ENCODE measurements at places on chromosomes 4 and X.
A peak's percentile ranks its signal among the peaks of the same experiment; 100 is the strongest.

GRCh38 chr4:149927514-149927913 is 111.9 kb upstream of the IQCM start:
- DNase-seq, result no peak

- DNase-seq, result no peak
Measured at GRCh38 chrX:147173594-147173993, 359.1 kb upstream of the CXorf51A start.

DNA sequence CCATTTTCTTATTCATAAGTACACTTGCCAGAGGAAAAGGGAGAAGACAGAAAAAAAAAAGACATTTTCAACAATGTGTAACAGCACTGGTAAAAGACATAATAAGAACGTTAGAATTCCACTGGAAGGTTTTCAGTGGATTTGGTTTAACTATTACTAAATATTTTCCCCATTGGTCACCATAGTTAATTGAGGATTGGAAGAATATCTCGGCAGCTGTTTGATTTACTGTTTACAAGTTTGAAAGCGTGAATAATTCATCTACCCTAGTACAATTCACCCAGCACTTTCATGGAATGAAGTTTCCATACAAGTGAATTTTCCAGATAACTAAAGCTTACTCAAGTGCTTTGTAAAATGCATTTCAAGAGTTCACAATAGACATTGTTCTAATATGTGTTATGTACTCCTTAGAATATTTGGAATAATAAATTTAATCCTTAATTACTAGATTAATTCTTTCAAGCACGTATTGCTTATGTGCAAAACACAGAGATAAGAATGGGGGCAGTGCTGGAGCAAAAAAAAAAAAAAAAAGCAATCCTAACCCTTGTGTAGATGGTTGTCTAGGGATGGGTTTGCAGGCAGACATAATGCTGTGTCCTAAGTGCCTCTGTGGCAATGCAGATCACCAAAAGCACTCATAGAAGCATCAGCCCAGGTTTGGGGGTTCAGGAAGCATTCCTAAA is 57.1 kb downstream of the ENPEP start:
- no peak for DNase-seq

DNA sequence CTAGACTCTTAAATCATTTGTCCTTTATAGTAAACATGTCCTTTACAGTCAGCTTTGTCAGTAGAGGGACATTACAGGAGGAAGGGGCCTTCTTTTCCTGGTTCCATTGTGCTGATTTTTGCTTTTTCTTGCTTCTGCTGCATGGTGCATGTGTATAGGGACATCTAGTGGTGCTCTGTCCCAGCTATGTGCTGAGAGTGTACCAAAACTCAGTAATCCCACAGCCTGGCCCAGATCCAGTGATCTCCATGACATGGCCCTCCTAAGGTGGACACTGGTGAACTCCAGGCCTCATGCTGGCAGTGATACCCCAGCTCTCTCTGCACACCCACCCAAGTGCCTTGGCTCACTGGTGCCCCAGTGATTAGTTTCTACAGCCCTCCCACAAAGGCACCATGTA is 45.2 kb downstream of the MAGEB17 start:
- no peak for DNase-seq

DNA sequence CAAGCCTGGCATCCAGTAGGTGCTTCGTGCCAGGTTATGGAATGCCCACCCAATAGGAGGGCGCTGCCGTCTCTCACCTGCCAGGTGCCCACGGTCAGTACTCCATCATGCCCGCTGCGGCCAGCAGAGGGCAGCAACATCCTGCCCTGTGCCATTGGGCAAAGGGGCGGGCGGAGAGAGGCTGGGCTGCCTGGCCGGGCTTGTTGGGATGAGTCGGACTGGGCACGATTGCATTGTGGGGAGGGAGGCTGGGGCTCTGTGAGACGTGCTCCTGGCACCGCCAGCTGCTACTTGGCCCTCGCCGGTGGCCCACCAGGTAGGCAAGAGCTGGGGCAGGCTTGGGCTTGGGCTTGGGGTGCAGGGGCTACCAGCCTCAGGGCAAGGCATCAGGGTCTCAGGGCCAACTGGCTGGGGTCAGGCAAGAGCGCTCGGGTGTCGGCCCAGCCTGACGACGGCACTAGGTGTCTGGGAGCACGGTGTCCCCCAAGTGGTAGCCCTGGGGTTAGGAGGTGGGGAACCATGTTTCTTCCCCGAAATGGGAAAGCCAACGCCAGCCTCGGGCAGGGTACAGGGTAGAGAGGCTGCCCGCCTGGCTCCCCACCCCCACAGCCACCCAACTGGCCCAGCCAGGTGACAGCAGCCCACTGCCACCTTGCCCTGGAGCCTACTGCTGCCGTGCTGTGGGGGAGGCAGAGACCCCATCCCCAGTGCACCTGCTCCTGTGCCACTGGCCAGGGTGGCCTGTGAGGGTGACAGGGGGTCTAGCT is at the start of gene PLXNB3:
Gene PLXNB3, plus strand, starts transcription at position 261 of the 767 bp plus-strand sequence. CDS start 1,287 bp downstream, outside the sequence.
- DNase-seq, result peak; percentile 43

DNA sequence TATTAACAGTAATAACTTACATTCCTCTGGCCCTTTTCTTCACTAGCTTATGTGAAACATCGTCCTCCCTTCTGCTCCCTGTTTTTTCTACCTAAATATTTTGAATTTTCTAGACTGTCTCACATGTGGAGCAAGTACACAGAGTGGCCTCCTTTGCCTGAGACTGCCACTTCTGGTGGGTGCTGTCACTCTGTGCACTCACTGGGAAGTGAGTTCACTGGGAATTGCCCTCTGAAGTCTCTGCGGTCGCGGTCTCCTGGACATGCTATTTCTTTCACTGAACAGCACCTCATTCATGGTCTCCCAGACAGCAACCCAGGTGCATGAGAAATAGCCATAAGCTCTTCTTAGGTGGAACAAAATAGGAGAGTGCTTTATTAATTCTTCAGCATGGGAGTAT is 1179.7 kb upstream of the ADGRL3 start:
- no peak for DNase-seq

GRCh38 chr4:118743867-118744266 is 58.7 kb downstream of the METTL14 start:
- no peak for DNase-seq

DNA sequence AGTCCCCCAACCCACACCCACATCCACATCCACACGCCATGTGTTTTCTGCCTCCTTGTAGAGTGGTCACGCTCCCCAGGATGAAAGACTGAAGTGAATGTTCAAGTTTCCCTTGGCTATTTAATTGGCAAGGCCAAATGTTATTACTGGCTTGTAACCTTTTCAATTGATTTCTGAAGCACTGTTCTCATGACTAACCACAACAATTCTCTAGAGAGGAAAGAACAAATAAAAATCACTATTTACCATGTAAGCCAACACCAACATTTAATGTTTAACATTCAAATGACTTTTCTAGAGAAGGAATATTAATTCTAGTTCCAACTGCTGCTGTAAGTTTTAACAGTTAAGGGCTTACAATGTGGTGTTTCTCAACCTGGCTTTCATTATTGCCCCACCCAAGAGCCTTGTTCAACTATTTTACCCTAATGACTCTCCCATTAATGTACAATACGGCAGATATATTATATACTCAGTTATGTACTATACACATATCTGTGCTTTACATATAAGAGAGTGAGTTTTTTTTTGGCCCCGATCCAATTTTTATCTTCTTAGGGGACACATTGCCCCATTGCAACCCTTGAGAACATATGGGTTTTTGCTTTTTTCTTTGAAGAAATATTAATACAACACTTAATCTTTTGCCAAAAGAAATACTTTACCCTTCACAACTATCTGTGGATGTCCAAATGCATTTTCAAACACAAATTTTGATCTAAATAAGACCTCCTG is 46.5 kb downstream of the RELL1 start:
- DNase-seq, result no peak

DNA sequence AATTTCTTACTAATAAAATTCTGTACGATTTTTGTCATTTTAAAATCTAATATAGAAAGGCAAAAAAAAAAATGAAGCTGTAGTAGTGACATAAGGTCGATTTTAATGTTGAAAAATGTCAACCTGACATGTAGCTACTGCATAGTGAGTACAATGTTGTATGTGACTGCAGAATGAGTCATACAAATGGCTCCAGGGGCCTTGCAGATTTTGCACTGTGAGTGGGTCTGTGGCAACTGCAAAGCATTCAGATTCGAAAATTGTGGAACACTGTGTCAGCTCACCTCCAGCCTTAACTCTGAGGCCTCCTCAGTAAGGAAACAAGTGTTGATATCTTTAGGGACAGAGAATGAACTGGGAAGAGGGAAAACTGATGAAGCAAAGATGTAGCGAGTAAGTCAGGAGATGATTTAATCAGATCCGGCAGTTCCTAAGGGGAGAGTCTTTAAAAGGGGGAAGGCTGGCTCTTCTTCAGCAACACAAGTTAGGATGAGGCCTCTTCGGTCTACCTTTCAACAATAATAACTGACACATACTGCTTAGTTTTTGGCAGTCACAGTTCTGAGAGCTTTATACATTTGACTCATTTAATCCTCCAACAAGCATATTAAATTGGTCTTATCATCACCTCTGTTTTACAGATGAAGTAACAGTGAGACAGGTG is 24.9 kb downstream of the TKTL2 start:
- DNase-seq, result no peak

DNA sequence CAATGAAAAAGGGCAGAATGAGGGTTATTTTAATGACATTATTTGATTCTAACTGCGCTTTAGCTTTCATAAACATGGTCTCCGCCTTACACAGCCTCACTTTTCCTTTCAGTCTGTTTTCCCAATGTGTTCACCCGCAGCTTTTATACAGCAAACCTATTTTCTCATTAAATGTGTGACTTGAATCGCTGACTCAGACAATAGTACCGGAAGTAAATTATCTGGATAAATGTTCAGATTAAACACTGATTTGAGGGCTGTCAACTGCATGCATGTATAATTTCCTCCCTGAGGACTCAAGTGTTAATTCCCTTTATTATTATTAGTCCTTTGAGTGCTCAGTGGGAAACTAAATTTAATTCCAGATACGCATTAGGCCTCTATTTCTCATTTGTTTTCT is 117.3 kb downstream of the FAM133A start:
- no peak for DNase-seq

DNA sequence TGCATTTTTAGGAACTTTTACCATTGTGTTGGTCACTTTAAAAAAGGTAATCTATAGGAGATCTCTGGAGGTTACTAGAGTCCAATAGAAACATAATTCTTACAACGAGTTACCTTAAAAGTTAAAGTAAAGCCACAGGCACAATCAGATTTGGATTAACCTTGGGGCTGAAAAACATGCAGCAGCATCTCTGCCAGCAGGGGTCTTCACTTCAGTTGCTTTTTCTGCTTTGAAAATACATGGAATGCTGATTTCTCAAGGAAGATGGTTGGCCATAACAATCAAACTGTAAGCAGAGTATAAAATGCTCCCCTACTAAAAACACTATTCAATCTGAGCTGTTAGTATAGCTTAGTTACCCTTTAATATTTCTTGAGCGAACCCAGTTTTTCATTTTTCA is 1072.3 kb upstream of the PCDH10 start:
- DNase-seq, result no peak

- no peak for DNase-seq
Measured at GRCh38 chrX:10989386-10989785, 121.7 kb upstream of the HCCS start.

GRCh38 chr4:16684935-16685334 is 213.5 kb downstream of the LDB2 start:
- DNase-seq, result no peak

DNA sequence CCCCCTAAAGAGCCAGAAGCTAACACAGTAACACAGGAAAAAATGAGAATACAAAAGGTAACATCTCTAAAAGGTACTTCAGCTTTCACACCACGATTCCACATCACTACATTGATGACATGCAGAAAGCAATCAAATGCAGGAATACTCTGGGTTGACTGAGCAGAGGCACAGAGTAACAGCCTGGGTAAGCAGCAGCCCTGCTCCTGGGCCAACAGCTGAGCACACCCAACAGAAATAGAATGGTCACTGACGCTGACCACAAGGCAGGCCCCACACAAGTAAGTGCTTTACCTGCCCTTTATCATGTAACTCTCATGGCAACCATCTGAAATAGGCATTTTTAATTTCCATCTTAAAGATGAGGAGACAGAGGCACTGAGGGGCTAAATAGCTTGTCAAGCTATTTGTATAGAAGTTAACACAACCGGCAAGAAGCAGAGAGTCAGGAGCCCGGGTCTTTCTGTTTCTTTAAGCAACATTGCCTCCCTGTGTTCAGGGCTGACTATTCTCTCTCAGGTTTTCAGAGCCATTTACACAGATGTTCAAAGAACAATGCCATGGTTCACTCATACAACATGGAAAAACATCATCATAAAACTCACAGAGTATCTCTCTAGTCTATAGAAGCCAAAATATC is 168.9 kb downstream of the ZNF674 start:
- peak; percentile 8 for DNase-seq

- DNase-seq, result no peak
Measured at GRCh38 chr4:138449938-138450337, 207.8 kb upstream of the SLC7A11 start.

DNA sequence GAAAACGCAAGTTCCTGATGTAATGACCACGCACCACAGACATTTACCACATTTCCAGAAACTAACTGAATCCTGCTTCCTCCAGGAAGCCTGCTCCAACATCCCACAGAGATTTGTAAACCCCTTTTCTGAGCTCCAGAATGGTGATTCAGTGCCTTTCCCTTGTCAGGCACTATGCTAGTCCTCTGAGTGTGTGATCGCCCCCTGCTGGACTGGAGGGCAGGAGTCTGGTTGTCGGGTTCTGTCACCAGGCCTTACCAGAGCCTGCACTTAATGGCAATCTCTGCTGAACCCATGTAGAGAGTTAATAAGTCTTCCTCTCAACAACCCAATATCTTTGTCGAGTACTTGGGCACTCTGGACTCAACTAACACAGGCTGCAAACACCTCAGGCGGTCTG is 14.5 kb upstream of the KDM5C start:
- no peak for DNase-seq

GRCh38 chr4:57369446-57369845 is 259.3 kb upstream of the IGFBP7 start:
- no peak for DNase-seq

DNA sequence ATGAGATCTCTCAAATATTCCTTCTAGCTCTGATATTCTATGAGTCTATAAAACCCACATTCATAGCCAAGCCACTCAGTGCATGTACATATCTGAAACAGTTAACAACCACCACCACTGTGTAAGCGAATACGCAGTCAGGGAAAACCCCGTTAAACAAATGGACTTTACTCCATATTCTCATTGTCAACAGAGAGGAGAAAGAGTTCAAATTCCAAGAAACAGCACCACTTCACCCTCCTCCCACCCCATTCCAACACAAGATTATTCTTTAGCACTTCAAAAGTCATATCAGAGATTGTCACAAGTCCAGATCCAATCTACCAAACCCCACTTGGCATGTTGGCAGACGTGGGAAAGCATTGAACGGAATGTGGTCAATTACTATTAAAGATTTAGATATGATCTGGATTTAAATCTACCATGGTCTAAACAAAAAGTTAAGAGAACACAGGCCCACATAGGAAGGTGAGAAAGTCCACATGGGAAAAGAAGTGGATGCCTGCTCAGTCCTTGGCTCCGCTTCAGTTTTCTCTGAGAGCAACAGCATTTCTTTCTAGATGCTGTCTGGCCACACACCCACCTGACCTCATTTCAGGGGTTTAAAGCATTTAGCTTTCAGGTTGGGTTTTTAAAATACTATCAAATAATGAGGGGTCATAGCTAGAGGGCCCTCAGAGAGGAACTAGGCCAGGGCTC is 39.8 kb upstream of the KLHL13 start:
- no peak for DNase-seq

All from activated CD8-positive, alpha-beta memory T cell treated with anti-CD3 and anti-CD28 coated beads for 4 hours (primary cell).